ENCODE measurements at places on chromosomes 4 and X. TPM values are rescaled to one million over a fixed set of nuclear protein-coding genes. Genes with fewer than 3 reads are reported as not detected.

GRCh38 chr4:61614231-61614630 is 414.1 kb downstream of the ADGRL3 start:
- no peak for DNase-seq

- no peak for DNase-seq
These were observed 4.2 kb downstream of the TLR8 start for GRCh38 chrX:12910423-12911121.

DNA sequence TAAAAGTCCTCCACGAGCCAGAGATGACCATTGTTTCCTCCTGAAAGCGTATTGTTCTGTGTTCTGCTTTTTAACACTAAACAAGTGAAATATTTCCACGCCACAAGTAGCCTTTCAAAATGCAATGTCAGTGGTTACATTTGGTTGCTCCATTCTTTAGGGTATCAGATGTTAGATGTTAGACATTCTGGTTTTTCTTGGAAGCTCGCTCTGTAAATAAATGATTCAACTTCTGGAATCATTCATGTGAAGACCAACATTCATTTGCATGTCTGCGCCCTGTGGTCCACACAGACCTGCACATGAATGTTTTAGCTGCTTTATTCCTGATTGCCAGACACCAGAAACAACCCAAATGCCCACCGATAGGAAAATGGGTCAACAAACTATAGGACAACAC is 38.0 kb upstream of the HELT start:
- DNase-seq, result no peak

DNA sequence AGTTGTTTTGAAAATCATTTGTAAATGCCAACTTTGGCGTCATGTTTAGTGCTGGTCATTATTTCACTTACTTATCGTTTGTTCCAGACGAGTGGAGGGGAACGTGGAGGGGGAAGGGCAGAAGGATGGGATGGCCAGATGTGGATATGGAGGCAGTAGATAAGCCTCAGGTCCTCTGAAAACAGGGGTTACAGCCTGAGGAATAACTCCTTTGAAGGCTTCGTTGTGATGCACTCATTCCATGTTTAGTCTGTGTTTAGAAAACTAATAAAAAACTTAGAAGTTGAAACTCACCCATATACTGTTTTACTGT is 1.1 kb downstream of the MOB1B start:
- DNase-seq, result no peak

DNA sequence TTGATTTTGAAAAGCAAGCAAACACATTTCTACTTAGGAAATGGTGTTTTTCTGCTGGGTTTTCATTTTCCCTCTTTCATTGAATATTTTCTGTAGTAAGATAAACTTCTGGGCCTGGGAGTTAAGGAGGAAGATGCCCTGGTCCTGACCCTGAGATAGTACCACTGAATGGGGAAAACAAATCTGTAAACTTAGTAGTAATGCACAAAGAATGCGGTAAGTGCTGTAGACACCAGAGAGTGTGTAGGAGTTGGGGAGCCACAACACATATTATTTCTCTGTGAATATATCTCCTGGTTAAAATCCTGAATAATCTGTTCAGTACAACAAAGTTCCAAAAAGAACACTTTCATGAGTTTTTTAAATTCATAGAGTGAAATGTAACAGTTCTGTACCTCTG is 178.3 kb downstream of the MAPK10 start:
- no peak for DNase-seq

GRCh38 chr4:102387552-102388150 is 42.4 kb upstream of the SLC39A8 start:
- no peak for DNase-seq

DNA sequence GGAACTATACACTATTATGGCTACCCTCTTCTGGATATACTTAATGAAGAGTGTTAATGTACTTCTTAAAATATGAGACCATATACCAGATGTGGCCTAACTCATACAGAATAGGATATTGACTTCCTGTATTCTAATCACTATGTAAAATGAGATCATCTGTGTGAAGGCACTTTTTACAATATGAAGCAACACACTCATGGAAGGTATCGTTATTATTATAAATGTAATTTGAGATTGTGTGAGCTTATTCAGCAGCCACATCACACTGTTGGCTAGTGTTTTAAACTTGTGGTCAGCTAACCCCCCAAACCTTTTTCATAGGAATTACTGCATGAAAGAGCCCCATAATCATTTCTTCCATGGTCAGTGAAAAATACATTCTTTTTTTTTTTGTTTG is 281.8 kb upstream of the TEX13A start:
- no peak for DNase-seq

DNA sequence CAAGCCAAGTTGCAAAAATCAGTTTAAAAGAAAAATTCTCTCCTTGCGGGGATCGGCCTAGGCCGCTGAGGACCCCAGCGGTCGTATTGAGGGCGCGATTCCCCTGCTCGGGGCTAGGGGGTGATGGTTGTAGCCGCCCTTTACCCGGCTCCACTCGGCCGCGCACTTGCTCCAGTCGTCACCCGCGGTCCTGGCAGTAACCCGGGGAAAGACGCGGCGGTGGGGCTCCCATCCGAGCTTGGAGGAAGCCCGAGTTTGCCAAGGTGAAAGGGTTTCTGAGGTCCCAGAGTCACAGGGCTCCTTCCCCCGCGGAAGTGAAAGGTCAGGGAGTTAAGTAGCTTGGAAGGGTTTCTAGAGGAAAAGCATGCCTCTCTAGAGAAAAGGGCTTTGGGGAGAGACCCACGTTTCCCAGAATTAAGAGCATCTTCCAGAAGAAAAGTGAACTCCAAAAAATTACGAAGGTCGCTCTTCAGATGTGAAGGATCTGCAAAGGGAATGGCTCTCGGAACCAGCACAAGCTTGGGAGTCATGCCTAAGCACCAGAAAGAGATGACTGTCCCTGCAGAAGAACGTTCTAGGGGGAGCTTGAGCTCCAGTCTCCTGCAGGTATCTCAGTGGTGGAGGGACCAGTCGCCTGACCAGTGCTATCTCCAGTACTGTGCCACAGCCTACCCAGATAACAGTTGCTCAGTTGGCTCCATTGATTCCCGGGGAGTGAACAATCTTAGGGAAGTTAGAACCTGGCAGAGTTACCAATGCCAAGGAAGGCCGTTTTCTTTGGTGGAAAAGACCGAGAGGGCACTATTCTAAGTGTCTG is 875 bp downstream of the LAP3 start:
- peak; percentile 77 for DNase-seq

DNA sequence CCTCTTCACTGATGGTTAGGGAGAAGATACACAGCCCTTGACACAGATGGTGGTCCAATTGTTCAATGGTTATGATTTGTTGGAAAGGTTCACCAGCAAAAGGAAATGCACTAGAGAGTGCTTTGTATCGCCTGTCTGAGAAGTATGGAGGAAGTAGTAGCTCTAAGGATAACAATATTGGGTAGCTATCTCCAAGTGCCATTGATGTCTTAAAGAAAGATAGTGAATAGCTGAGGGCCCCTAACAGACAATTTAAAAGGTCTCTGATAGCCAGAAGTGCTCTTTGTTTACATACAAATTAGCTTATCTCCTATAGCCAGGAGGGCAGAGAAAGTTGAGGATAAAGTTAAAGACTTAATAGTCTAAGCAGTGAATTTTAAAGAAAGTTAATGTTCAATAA is 33.9 kb upstream of the BLTP1 start:
- DNase-seq, result no peak

GRCh38 chr4:10032625-10033024 is 11.3 kb upstream of the SLC2A9 start:
- no peak for DNase-seq

DNA sequence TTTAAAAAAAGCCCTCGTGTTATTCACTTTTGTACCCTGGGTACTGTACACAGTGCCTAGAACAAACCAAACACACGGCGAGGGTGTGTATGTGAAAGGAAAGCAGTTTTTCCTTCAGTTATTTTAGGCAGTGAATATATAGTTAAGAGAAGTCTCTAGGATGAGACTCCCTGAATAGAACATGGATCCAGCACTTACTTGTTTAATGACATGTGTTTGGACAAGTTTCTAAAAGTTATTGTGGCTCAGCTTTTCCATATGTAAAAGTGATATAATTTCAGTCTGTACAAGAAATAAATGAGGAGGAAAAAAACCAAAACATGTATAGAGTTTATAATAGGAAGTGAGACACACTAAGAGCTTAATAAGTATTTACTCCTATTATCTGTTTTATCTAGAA is 273.2 kb downstream of the ADGRL3 start:
- DNase-seq, result no peak

- peak; percentile 6 for DNase-seq
These were observed 552.3 kb downstream of the PCDH7 start for GRCh38 chr4:31272331-31273061.

DNA sequence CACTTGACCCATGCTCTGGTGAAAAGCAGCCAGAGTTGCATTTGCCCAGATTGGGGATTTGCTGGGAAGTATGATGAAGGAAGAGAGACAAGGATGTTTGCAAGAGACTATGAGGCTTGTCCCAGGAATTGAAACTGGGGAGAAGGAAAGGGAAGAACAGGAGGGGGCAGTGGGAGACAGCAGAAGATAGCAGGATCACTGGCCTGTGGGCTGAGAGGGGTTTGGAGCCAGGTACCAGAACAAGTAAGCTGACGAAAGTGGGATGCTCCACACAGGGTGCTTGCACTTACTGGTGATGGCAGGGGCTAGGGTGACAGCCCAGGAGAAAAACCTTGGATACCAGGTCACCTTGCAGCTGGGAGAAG is 3.4 kb upstream of the LETM1 start:
- no peak for DNase-seq

GRCh38 chr4:43843501-43843900 is 605.1 kb downstream of the KCTD8 start:
- no peak for DNase-seq

DNA sequence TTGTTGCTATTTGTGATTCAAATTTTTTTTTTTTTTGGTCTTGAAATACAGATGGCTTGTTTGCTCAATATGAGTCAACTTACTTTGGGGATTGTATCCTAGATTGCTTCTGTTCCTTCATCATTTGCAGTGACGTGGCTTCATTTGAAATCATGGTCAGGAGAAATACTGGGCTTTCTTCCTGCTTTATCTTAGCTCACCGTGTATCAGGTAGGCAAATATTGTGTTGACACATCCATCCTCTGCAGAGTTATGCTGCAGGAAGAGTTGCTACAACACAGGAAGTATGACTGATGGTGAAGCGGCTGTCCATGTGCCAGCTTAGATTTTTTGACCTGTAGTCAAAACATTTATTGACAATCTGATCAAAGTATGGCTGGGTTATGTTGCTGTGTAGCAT is 232.2 kb downstream of the C4orf33 start:
- no peak for DNase-seq

- peak; percentile 65 for DNase-seq
These were observed 55.5 kb downstream of the LUZP4 start for GRCh38 chrX:115344885-115345614.

DNA sequence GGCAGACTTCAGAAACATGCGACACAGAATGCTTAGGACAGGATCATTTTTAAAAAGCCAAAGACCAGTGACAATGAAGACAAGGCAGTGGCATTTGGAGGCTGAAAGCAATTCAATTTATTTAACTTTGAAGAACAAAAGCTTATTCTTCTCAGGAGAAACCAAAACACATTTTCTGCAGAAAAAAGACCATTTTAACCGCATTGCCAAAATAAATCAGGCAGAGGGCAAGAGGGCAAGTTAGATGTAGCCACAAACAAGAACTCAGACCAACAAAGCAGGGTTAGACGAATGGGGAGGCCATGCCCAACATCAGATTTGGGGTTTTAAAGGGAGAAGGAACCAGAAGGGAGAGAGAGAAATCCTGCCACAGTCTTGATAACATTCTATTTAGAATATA is 58.9 kb downstream of the RELL1 start:
- DNase-seq, result no peak

DNA sequence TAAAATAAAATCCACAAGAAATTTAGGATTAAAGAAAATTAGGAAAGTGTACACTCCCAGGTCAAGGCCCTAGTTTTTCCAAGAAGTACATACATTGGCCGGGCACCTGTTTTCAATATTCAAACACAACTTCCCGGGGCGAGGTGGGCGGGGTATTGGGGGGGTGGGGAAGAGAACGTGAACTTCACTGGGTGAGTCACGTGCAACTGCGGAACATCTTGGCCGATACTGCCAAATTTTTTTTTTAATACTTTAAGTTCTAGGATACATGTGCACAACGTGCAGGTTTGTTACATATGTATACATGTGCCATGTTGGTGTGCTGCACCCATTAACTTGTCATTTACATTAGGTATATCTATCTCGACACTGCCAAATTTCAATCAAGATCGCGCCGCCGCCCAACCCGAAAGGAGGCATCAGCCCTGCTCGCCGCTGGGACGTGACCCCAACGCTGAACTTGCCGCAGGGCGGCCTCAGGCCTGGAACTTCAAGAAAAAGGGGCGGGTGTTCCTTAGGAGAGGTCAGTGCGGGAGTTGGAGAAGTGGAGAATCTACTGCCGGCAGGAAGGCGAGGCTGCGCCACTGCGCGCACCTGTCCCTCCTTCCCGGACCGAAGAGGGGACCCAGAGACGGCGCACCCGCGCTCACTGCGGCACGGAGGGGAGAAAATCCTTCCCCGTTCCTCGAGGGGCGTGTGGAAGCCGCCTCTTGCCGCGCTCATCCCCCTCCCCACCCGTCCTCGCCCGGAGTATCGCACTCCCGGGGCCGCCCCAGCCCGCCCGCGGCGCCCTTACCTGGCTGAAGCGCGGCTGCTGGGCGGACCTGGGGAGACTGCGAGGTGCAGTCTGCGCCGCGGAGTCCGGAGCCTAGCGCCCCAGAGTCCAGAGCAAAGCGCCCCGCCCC is at the start of gene TEC:
Gene TEC, minus strand, starts transcription at position 883 of the 905 bp plus-strand sequence. CDS start 41,224 bp downstream, outside the sequence.
- peak; percentile 63 for DNase-seq

- no peak for DNase-seq
These were observed 10.1 kb upstream of the MPP1 start for GRCh38 chrX:154815274-154815818.

DNA sequence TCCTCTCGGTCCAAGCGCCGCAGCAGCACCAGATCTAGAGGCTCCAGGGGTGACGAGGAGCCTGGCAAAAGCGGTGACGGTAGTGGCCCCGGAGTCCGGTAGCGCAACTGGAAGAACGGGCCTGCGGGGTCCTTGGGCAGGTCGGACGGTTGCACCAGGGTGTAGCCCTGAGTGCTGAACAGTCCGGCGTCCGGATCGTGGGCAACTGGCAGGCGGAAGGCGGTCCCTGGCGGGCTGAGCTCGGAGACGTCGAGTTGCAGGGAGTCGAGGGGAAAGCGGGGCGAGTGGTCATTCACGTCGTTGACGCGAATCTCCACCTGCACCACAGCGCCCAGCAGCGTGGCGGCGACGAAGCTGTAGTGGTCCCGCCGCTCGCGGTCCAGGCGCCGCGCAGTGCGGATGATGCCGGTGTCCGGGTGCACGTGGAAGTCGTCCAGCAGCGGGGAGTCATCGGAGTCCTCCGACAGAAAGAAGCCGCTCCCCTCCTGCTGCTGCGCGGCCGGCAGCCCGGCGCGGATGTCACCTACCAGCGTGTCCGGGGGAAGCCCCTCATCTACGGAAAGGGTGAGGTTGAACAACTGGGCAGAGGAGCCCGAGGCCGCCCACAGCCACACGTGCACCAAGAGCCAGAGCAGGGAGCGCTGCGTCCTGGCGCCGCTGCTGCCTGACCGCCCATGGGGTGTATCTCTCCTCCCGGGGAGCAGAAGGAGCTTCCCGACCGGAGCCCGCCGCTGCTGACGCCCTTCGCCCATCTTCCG is 837 bp downstream of the DCHS2 start:
- DNase-seq, result peak; percentile 53

- peak; percentile 97 for DNase-seq
These were observed 714 bp downstream of the USP11 start for GRCh38 chrX:47233333-47234113.

Gene ATP5ME
- 399 TPM for total RNA-seq

Gene TMEM255A
- 0.49 TPM for total RNA-seq

Gene MAB21L2
- total RNA-seq, result 18.2 TPM

Gene CENPI
- total RNA-seq, result 2.2 TPM

Gene HEPH
- total RNA-seq, result 225 TPM

Gene PAGE5
- total RNA-seq, result not detected

Gene SPATA4
- not detected for total RNA-seq

Gene FOXR2
- total RNA-seq, result not detected

Gene CT45A10
- total RNA-seq, result not detected

Gene CT45A3
- not detected for total RNA-seq
